ENCODE measurements at places on chromosomes 2 and 18. TPM values are rescaled to one million over a fixed set of nuclear protein-coding genes. Genes with fewer than 3 reads are reported as not detected.

INHBB gene
- 13.4 TPM for total RNA-seq

RGPD4 gene
- total RNA-seq, result 0.07 TPM

EPAS1 gene
- total RNA-seq, result 93.0 TPM

CRACDL gene
- total RNA-seq, result 0.54 TPM

PPIG gene
- 33.5 TPM for total RNA-seq

CD207 gene
- total RNA-seq, result not detected

SLC14A1 gene
- total RNA-seq, result not detected

DCDC2C gene
- total RNA-seq, result 0.36 TPM

CXCR4 gene
- total RNA-seq, result 0.43 TPM

G6PC2 gene
- not detected for total RNA-seq

LBX2 gene
- total RNA-seq, result 4.0 TPM

SLC16A14 gene
- total RNA-seq, result 1.5 TPM

IL36A gene
- not detected for total RNA-seq

LDLRAD4 gene
- 2.7 TPM for total RNA-seq

ERFE gene
- 8.0 TPM for total RNA-seq

UGT1A10 gene
- 0.26 TPM for total RNA-seq

FAM124B gene
- not detected for total RNA-seq

LRRC30 gene
- not detected for total RNA-seq

MLPH gene
- total RNA-seq, result 289 TPM

GKN2 gene
- total RNA-seq, result 3.5 TPM

SIX3 gene
- 0.57 TPM for total RNA-seq

CXCR1 gene
- not detected for total RNA-seq

TCF7L1 gene
- total RNA-seq, result 7.2 TPM

FEV gene
- total RNA-seq, result not detected

MARCHF7 gene
- total RNA-seq, result 54.1 TPM

DNAH7 gene
- 0.76 TPM for total RNA-seq

OR6B2 gene
- not detected for total RNA-seq

MAP3K19 gene
- total RNA-seq, result not detected

HS6ST1 gene
- total RNA-seq, result 12.9 TPM

TMEM18 gene
- total RNA-seq, result 48.4 TPM

FKBP7 gene
- 14.2 TPM for total RNA-seq

SPIRE1 gene
- total RNA-seq, result 20.6 TPM

FOXD4L1 gene
- total RNA-seq, result 0.64 TPM

UPP2 gene
- not detected for total RNA-seq

PTRHD1 gene
- total RNA-seq, result 65.1 TPM

KCNK3 gene
- total RNA-seq, result 1.5 TPM

POTEI gene
- 0.01 TPM for total RNA-seq

CRYGC gene
- total RNA-seq, result not detected

All from A549 treated with CpdA at 1 μM for 4 hours (cell line).